ENCODE measurements at places on chromosomes 7 and 10.

GRCh38 chr10:117736655-117737054, 194.1 kb downstream of the EMX2 start:
- DNase-seq: no peak

- DNase-seq: no peak
Observed at GRCh38 chr10:76190634-76191270, 759.3 kb downstream of the LRMDA start.

- no peak for DNase-seq
Observed at GRCh38 chr10:59839576-59839975, 66.8 kb downstream of the CCDC6 start.

- no peak for DNase-seq
Observed at GRCh38 chr7:28155964-28156363, 24.6 kb downstream of the JAZF1 start.

DNA sequence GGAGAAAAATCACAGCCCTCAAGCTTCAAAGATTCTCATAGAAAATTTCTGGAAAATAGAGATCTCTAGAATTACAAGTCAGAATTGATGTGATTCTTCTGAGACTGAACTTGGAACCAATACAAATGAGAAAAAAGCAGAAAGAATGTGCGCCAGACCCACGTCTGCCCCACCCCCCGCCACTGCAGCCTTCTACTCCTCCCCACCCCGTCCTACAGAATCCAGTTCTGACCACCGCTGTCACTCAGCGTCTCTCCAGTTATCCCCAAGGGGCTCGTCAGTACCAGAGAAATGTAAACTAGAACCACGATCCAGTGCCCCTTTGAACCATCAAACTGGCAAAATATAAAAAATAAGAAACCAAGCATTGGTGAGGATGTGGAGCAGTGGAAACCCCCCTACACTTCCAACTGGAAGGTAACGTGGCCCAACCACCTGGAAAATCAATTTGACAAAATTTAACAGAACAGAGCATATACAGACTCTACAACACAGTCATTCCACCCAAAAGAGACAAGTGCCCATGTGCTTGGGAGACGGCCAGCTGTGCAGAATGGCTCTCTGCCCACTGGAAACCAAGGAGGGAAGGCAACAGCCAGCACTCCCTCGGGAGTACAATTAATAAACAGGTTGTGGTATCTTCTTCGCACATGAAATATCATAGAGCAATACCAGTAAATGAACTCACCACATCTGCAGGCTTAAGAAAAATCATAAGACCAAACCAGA, 397.9 kb downstream of the TNS3 start:
- no peak for DNase-seq

- DNase-seq: no peak
Observed at GRCh38 chr10:124612611-124613498, 131.3 kb downstream of the FAM53B start.

DNA sequence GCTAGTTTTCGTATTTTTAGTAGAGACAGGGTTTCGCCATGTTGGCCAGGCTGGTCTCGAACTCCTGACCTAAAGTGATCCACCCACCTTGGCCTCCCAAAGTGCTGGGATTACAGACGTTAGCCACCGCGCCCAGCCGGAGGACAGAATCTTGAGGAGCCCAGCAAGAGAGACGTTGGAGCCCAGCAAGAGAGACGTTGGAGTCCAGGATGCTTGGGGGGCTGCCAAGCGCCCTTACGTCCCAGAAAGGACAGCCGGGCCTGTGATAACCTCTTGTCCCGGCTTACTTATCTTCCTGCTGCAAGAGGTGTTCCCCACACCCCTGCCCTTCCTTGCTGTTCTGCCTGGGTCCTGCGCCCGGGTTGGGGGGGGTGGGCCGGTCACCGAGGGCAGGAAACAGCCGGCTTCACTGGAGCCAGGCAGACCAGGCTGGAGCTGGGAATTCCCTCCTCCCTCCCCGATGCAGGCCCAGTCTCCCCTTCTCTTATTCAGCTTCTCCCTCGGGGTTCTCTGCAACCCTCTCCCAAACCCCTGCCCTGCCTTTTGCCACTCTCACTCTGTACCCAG, 1.9 kb upstream of the EPHB4 start:
- no peak for DNase-seq

DNA sequence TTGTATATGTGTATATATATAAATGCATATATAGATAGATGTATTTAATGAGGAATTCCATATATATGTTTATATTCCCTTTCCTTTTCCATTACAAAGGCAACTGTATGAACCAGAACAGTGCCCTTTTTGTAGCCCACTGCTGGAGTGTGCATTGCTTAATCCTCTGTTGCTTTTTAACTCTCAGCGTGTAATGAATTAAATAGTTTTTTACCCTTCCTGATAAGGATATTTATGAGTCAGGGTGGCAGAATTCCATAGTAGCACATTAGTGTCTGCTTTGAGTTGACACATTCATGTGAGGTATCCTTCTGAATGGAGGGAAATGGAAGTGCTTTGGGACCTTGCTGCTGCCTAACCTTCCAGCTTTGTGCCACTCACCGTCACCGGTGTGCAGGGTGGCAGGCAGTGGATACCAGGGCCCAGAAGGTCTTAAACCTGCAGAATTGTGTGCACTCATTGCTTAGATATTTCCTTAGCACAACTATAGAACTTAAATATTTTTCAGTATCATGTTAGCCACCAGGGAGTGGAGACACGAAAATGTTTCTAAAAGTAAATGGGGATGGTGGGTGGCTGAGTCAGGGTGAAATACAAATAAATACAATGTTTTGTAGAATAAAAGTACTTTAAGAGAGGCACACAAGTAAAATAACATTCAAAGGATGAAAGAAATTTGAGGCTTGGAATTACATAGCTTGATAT, 117.9 kb downstream of the SND1 start:
- no peak for DNase-seq

GRCh38 chr10:62063795-62064472, 162.4 kb downstream of the ARID5B start:
- DNase-seq: no peak

- no peak for DNase-seq
Observed at GRCh38 chr7:55498142-55498541, 74.2 kb downstream of the VOPP1 start.

- no peak for DNase-seq
Observed at GRCh38 chr10:1454951-1455350, 282.4 kb downstream of the ADARB2 start.

Measured in HFF-Myc (cell line).